ENCODE measurements at places on chromosomes 1 and 21. TPM values are rescaled to one million over a fixed set of nuclear protein-coding genes. Genes with fewer than 3 reads are reported as not detected.

TNNT2 gene
- not detected for total RNA-seq

CD244 gene
- total RNA-seq = 1.4 TPM

RIMS3 gene
- total RNA-seq = 3.9 TPM

XCL2 gene
- 191 TPM for total RNA-seq

SYCP1 gene
- total RNA-seq = not detected

MROH9 gene
- total RNA-seq = not detected

ELAVL4 gene
- total RNA-seq = not detected

PADI2 gene
- total RNA-seq = not detected

OR2G3 gene
- total RNA-seq = not detected

TEX38 gene
- not detected for total RNA-seq

FASLG gene
- total RNA-seq = 8.4 TPM

PEAR1 gene
- total RNA-seq = not detected

HES2 gene
- 0.29 TPM for total RNA-seq

CD2 gene
- 220 TPM for total RNA-seq

GJA8 gene
- not detected for total RNA-seq

FCRL6 gene
- total RNA-seq = not detected

ANGPTL3 gene
- total RNA-seq = not detected

TIAM1 gene
- 38.5 TPM for total RNA-seq

AJAP1 gene
- 0.78 TPM for total RNA-seq

TMEM52 gene
- 2.1 TPM for total RNA-seq

WNT9A gene
- not detected for total RNA-seq

CLIC6 gene
- total RNA-seq = 0.54 TPM

OR2T33 gene
- total RNA-seq = not detected

LHX8 gene
- total RNA-seq = not detected

C1orf74 gene
- total RNA-seq = 2.8 TPM

NID1 gene
- total RNA-seq = 0.04 TPM

NUCKS1 gene
- 177 TPM for total RNA-seq

RBM34 gene
- 136 TPM for total RNA-seq

SPRTN gene
- total RNA-seq = 6.8 TPM

HSD3B1 gene
- not detected for total RNA-seq

SMG7 gene
- total RNA-seq = 59.5 TPM

CCDC30 gene
- 0.60 TPM for total RNA-seq

MYOG gene
- total RNA-seq = not detected

C8A gene
- not detected for total RNA-seq

CCDC24 gene
- 1.4 TPM for total RNA-seq

CYP4A11 gene
- not detected for total RNA-seq

C1orf226 gene
- total RNA-seq = 0.07 TPM

RCSD1 gene
- 67.9 TPM for total RNA-seq

TMEM54 gene
- 1.3 TPM for total RNA-seq

DNAJC28 gene
- total RNA-seq = 0.22 TPM
